Fibroblast of lung (primary cell): ENCODE measurements at places on chromosomes 2 and 18.

DNA sequence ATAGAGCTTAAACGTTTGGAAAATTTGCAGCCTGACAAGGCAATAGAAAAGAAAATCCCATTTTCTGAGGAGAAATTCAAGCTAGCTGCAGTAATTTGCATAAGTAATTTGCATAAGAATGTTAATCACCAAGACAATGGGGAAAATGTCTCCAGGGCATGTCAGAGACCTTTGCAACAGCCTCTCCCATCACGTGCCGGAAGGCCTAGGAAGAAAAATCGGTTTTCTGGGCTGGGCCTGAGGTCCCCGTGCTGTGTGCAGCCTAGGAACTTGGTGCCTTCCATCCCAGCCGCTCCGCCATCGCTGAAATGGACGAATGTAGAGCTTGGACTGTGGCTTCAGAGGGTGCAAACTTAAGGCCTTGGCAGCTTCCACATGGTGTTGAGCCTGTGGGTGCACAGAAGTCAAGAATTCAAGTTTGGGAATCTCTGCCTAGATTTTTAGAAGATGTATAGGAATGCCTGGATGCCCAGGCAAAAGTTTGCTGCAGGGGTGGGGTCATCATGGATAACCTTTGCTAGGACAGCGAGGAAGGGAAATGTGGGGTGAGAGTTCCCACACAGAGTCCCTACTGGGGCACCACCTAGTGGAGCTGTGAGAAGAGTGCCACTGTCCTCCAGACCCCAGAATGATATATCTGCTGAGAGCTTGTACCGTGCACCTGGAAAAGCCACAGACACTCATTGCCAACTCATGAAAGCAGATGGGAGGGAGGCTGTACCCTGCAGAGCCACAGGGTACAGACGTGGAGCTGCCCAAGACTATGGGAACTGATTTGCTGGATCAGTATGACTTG is 164.6 kb downstream of the GULP1 start:
- DNase-seq: no peak

GRCh38 chr2:240280621-240281020 is 140.2 kb upstream of the OTOS start:
- DNase-seq: peak; percentile 78

DNA sequence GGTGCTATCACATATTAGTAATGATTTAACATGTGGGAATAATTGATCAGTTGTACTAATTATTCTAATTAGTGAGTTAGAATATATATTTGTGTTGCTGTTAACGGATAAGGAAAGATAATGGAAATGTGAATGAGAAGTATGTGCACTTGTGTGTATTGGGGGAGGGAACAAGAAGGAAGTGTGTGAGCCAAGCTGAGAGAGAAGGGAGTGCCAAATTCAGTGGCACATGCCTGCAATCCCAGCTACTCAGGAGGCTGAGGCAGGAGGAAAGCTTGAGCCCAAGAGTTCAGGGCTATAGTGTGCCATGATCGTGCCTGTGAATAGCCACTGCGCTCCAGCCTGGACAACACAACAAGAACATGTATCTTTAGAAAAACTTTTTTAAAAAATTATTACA is 9.3 kb downstream of the BARD1 start:
- DNase-seq: no peak

GRCh38 chr18:13239171-13239956 is 20.8 kb downstream of the LDLRAD4 start:
- DNase-seq: no peak

GRCh38 chr18:10405014-10405493 is 49.4 kb upstream of the APCDD1 start:
- peak; percentile 43 for DNase-seq

DNA sequence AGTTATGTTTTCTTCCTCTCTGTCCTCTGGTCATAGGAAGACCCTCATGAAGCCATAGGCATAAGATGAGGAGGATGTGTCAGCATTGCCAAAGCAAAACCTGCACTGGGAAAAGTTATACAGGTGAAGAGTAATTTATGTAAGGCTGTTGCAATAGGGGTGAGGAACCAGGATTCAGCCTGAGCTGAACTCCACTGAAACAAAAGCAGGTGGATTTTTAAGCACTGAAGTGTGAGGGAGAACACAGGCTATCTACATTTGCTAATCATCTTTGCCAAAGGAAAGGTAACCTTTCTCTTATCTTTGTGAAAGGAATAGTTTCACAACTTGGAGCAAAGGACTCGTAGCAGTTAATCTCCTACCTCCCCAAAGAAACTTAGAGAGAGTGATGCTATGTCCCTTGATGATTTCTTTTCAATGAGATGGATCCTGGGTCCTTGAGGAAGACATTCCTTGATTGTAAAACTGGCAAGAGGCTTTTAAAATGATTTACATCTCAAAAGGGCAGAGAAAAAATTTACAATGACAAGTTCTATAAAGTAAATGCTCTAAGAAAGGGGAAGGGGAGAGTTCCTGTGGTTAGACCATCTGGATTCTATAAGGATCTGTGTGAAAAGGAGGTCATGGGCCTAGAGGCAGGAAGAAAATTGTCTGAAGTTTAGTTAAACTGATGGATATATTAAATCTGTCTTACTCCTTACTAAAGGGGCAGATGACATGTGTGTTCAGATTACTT is 385.4 kb upstream of the CDH7 start:
- DNase-seq: no peak

DNA sequence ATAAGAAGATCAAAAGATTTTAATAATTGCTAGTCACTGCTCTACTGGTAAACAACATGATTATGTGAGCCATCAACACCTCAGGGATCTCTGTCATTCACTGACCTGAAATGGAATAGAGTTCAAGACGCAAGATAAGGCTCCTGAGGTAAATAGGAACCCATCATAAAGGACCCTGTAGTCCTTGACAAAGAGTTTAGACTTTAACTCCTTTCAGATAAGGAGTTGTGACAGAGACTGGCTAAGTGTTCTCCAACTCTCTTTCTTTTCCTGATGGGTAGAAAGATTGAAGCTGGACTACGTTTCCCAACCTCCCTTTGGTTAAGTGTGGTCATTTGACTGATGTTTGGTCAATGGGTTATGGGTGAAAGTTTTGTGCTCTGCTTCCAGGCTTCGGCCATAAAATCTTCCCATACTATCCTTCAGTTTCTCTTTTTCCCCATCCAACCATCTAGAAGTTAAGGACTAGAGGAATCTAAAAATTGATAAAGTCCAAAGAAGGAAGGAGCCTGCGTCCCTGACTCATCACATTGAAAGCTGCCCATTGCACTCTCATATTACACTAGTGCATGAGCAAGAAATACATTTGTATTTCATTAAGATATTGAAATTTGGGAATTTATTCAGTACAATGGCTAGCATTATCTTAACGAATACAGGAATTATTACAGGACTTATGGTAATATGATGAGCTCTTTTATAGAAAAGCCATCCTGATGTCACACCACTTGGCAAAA is 293.7 kb upstream of the ACVR2A start:
- DNase-seq: peak; percentile 39

- no peak for DNase-seq
These were observed 134.4 kb upstream of the ST6GAL2 start for GRCh38 chr2:107020392-107020791.

DNA sequence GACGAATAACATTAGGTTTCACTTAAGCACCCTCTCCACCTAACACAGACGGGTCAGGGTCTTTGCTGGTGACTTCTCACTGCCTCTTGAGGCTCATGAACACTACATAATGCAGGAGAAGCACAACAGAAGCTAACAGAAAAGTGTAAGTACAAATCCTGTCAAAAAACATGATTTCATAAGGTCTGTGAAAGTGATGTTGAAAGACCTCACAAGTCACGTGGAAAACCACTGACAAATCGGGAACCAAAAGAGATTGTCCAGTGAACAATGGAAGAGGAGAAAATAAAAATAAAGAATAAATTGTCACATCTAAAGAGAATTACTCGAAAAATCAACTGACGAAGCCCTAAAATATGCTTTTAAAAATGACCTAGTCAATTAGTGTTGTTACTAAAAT is 14.0 kb downstream of the PSD4 start:
- DNase-seq: no peak

GRCh38 chr2:133413863-133414262 is 154.4 kb downstream of the NCKAP5 start:
- DNase-seq: no peak

DNA sequence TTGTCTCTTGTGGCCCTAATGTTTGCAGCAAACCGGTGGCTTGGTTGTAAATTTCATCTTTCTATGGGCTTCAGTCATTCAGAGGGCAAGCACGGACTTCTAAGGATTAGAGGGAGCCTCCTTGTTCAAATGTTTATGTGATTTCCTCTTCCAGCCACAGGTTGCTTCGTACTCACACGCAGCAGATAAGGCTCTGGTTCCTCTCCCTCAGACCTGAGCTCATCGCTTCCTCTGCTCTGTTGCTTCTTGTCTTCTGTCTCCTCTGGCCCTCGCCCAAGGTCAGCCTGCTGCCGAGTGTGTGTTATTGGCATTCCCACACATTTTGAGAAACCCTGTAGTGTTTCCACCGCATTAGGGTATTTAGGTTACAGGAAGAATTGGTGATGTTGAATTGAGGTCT is 44.0 kb downstream of the MYL12B start:
- peak; percentile 61 for DNase-seq

GRCh38 chr2:218375212-218375611 is 6.9 kb upstream of the SLC11A1 start:
- DNase-seq: peak; percentile 81

DNA sequence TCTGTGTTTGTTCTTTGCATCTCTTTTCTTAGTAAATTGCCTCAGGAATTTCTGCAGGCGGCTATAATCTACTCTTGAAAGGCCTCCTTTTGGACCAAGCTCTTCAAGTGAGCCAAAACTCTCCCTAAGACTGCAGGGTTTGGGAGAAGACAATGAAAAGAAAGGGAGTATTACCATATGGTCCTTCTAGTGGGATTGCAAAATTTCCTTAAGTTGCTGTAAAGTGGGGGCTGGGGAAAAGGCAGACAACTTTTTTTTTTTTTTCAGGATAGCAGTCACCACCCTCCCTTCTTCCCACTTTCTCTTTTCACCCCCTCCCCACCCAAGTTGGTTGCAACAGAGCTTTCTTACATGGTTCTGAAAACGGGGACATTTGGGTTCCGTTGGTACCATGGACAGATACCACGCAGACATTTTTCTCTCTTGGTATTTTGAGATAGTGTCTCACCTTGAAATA is 183.7 kb downstream of the FHOD3 start:
- no peak for DNase-seq

DNA sequence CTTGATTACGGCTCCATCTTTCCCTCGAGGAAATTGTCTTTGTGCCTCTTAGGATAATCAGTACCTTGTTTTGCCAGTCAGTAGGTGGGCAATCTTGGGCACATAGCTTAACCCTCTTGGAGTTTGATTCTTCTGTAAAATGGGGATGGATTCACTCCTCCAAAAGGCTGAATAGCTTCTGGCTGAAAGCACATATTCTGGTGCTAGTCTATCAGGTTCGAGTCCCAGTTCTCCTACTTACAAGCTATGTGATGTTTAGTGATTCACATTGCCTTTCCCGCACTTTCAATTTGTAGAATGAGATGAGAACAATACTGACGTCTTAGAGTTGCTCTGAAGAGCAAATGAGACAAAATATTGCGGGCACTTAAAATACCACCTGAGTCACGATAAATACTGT is 43.9 kb downstream of the ATIC start:
- DNase-seq: peak; percentile 51

DNA sequence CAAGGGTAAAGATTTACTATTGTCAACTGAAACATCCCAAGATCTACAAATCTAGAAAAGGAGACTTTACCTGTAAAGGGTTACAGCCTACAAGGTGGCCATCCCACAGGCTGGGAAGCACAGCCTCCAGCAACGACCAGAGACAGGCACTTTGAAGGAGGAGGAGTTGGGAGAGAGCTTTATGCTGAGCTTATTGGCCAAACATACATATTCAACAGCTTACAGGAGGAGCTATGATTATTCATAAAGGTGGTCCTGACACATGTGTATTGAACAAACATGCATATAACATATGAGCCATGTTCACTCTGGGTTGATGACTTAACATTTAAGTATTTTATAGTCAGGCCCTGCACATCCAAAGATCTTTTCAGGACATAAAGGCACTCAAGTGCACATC is 11.1 kb upstream of the ABCA12 start:
- no peak for DNase-seq

GRCh38 chr2:11665510-11666362 is 4.3 kb downstream of the NTSR2 start:
- DNase-seq: no peak

- DNase-seq: no peak
These were observed 757.6 kb downstream of the NR4A2 start for GRCh38 chr2:155574941-155575340.

DNA sequence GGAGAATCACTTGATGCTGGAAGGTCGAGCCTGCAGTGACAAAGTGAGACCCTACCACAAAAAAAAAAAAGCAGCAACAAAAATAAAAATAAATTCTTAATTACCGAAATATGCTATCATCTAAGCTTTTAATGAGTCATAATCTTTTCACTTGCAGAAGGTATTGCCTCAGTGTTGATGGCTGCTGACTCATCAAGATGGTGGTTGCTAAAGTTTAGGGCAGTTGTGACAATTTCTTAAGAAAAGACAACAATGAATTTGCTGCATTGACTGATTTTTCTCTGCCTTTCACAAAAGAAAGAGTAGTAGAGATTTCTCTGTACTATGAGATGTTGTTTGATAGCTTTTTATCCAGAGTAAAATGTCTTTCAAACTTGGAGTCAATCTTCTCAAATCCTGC is 1809.0 kb downstream of the SUCLG1 start:
- no peak for DNase-seq

- DNase-seq: peak; percentile 50
These were observed 531.9 kb downstream of the XIRP2 start for GRCh38 chr2:167420211-167420610.

GRCh38 chr18:41767960-41768359 is 187.1 kb upstream of the PIK3C3 start:
- peak; percentile 46 for DNase-seq

- no peak for DNase-seq
These were observed 48.8 kb downstream of the THUMPD2 start for GRCh38 chr2:39730276-39730675.

GRCh38 chr2:100812116-100812515 is 7.8 kb upstream of the NPAS2 start:
- DNase-seq: no peak

DNA sequence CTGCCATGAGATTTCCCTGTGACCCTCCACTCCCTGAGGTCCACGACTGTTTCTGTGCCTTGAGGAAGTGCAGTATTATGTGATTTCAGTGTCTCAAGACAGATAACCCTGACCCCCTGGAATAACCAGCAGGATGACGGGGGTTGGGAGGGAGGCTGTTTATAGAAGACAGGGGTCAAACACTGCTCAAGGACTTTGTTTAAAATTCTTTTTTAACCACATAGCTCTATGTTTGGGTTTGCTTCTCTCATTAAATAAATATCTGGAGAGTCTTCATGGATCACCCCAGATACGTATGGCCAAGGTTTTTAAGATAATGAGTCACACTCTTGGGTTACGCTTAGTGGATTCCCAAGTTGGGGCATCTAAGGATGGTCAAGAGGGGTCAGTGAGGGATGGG is 523.8 kb upstream of the TNP1 start:
- peak; percentile 91 for DNase-seq

- peak; percentile 57 for DNase-seq
These were observed 28.8 kb downstream of the SNORC start for GRCh38 chr2:232898592-232899543.

GRCh38 chr2:19247186-19247585 is 111.2 kb downstream of the OSR1 start:
- DNase-seq: no peak
